ENCODE measurements at places on chromosomes 12 and 14. TPM values are rescaled to one million over a fixed set of nuclear protein-coding genes. Genes with fewer than 3 reads are reported as not detected.

The EP400 gene
- total RNA-seq: 51.7 TPM

The BATF gene
- total RNA-seq: 185 TPM

The TMEM229B gene
- total RNA-seq: 0.79 TPM

The DTX1 gene
- 17.6 TPM for total RNA-seq

The PLEKHH1 gene
- 1.2 TPM for total RNA-seq

The CD27 gene
- total RNA-seq: 53.1 TPM

The KRT82 gene
- total RNA-seq: not detected

The TAS2R46 gene
- 0.72 TPM for total RNA-seq

The SLC25A47 gene
- total RNA-seq: not detected

The MYRFL gene
- 0.14 TPM for total RNA-seq

The PIP4P1 gene
- 38.2 TPM for total RNA-seq

The OR6C2 gene
- not detected for total RNA-seq

The TMEM253 gene
- total RNA-seq: 0.35 TPM

The NUBPL gene
- 7.7 TPM for total RNA-seq

The RNF212B gene
- total RNA-seq: not detected

The FAM222A gene
- total RNA-seq: 0.53 TPM

The CABP1 gene
- total RNA-seq: not detected

The NANOG gene
- not detected for total RNA-seq

The ACSM4 gene
- total RNA-seq: not detected

The RPGRIP1 gene
- not detected for total RNA-seq

The CAPZA3 gene
- total RNA-seq: not detected

The TMTC1 gene
- total RNA-seq: 0.51 TPM

The CLEC9A gene
- total RNA-seq: not detected

The OR4N2 gene
- not detected for total RNA-seq

The CCDC38 gene
- 0.63 TPM for total RNA-seq

The KTN1 gene
- 144 TPM for total RNA-seq

The C14orf132 gene
- total RNA-seq: 3.4 TPM

The TMCC3 gene
- total RNA-seq: 1.6 TPM

The WNT1 gene
- total RNA-seq: not detected

The PAPLN gene
- 1.3 TPM for total RNA-seq

The SYNDIG1L gene
- not detected for total RNA-seq

The CCDC196 gene
- not detected for total RNA-seq

The SLC6A12 gene
- 1.3 TPM for total RNA-seq

The KMT2D gene
- total RNA-seq: 68.6 TPM

The KRT2 gene
- total RNA-seq: not detected

The CCDC197 gene
- total RNA-seq: 1.6 TPM

The KRT85 gene
- total RNA-seq: not detected

The SMIM41 gene
- total RNA-seq: not detected

The CHURC1 gene
- 36.5 TPM for total RNA-seq

The SYNE3 gene
- 59.9 TPM for total RNA-seq

The GLTP gene
- total RNA-seq: 24.5 TPM

The KRT3 gene
- not detected for total RNA-seq

The RERG gene
- not detected for total RNA-seq

The HOXC11 gene
- total RNA-seq: not detected

The TRIM9 gene
- 1.4 TPM for total RNA-seq

The TROAP gene
- total RNA-seq: 77.9 TPM

The KRT71 gene
- total RNA-seq: not detected

The PLD4 gene
- total RNA-seq: 0.30 TPM

The P2RX2 gene
- total RNA-seq: not detected

The MMP14 gene
- total RNA-seq: 1.4 TPM

The GPR68 gene
- 19.2 TPM for total RNA-seq

The CSRP2 gene
- total RNA-seq: 0.65 TPM
